Pancreas (tissue), 10 donors: ENCODE measurements at places on chromosomes 1 and 21.
A peak's percentile ranks its signal among the peaks of the same experiment; 100 is the strongest.

DNA sequence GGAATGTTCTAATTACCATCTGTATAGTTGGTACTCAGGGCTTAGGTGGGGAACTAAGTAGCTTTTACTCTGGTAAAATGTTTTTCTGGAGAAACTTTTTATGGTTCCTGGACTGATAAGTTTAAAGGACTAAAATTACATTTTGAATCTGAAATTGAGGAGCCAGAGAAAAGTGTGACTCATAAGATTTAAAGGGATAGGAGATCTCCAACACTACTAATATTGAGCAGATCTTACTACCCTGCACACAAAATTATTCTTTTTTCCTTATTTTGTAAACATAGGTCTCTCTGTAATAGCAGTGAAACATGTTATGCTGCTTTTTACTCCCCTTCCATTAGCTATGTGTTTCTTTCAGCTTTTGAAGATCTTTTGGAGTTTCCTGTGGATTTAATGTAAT is 32.5 kb downstream of the MTF2 start:
- H3K36me3 ChIP-seq: no peaks in the 10 kb centered on the region
- no peak overlapping the region for H3K4me3 ChIP-seq
- H3K27ac ChIP-seq: no peak overlapping the region
- no peaks in the 10 kb centered on the region for H3K4me1 ChIP-seq

DNA sequence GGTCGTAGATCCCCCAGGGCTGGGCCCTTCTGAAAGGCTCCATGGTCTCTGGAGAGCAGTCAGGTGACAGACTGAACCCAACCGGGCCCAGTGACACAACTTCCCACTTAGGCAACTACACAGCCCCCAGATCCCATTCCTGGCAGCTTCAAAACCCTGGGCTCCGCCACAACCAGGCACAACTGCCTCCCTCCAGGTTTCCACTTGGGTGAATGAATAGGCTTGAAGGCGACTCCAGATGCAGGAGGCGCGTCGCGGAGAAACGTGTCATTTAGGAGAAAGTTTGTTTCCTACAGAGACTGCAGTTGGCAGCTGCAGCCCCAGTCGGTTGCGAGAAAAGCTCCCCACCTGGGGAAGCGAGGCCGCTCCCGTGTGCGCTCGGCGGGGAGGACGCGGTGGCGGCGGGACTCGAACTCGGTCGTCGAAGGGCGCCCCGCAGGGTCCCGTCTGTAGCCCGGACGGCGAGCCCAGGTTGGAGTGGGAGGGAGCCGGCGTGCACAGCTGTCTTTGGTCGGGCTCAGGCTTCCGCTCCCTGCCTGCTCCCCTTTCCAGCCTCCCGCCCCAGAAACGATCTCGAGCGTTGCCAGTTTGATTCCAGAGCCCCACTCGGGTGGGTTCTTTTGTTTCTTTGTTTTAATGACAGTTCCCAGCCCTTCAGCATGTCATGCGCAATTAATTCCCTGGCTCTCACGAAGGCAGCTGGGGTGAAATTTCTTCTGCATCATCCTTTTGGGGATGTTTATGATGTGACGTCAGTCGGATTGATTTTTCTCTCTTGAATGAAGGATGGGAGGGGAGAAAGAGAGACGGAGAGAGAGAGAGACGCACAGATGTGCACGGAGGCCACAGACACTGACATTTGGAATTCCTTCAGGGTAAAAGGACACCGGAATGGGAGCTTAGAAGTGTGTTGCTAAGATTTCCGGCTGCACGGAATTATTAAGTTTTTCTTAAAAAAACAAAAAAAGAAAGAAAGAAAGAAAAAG is 862 bp upstream of the SGIP1 start:
- H3K4me1 ChIP-seq: peaks cover 7% of the 10 kb centered on the region
- DNase-seq: no peak
- H3K4me3 ChIP-seq: peak overlapping the region; percentile 2
- no peaks in the 10 kb centered on the region for H3K36me3 ChIP-seq
- H3K27ac ChIP-seq: no peak overlapping the region

- DNase-seq: no peak
- H3K27ac ChIP-seq: no peak overlapping the region
- H3K4me1 ChIP-seq: no peaks in the 10 kb centered on the region
- no peaks in the 10 kb centered on the region for H3K36me3 ChIP-seq
These were observed 76.8 kb upstream of the HNRNPU start for GRCh38 chr1:244941121-244941520.

DNA sequence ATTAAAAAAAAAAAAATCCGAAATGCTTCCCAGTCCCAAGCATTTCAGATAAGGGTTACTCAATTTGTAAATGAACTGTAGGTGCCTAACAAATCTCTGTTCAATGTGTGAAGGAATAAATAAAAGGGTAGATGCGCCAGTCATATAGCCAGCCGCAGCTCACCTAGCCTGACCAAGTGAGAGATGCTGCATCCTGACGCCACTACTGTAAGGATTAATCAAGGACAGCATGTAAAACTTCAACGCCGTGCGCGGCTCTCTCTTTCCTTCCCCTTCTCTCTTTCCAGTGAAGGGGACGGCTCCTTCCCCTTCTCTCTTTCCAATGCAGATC is 441 bp downstream of the PPT1 start:
- peak overlapping the region; percentile 70 for H3K4me3 ChIP-seq
- peaks cover 3% of the 10 kb centered on the region for H3K4me1 ChIP-seq
- H3K36me3 ChIP-seq: no peaks in the 10 kb centered on the region
- no peaks in the 10 kb centered on the region for H3K27me3 ChIP-seq
- no peak for DNase-seq

DNA sequence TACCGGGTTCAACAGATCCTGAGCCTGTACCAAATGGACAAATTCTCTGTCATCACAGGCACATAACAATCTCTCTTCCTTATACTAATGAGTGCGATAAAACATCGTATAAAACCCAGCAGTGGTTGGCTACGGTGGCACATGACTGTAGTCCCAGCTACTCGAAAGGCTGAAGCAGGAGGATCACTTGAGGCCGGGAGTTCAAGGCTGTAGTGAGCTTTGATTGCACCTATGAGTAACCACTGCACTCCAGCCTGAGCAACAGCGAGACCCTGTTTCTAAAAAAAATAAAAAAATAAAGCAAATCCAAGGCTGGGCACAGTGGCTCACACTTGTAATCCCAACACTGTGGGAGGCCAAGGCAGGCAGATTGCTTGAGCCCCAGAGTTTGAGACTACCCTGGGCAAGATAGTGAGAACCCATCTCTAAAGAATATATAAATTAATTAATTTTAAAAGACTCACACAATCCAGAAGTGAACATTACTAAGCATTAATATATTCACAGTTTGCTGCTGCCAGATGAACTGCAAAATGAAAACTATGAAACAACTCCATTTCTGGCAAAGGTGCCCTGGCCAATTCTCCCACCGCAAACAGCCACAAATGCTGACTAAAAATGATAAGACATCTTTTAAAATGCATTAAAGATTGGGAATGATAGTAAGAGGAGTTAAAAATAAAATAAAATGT is 13.1 kb downstream of the ZBTB17 start:
- no peaks in the 10 kb centered on the region for H3K36me3 ChIP-seq
- no peak overlapping the region for H3K27ac ChIP-seq
- no peak for DNase-seq
- H3K4me3 ChIP-seq: no peak overlapping the region

- no peak overlapping the region for H3K4me3 ChIP-seq
- no peak overlapping the region for H3K27ac ChIP-seq
- H3K36me3 ChIP-seq: no peaks in the 10 kb centered on the region
- no peak for DNase-seq
- no peaks in the 10 kb centered on the region for H3K27me3 ChIP-seq
- H3K4me1 ChIP-seq: no peaks in the 10 kb centered on the region
These were observed 418.0 kb upstream of the PKN2 start for GRCh38 chr1:88266051-88266450.

DNA sequence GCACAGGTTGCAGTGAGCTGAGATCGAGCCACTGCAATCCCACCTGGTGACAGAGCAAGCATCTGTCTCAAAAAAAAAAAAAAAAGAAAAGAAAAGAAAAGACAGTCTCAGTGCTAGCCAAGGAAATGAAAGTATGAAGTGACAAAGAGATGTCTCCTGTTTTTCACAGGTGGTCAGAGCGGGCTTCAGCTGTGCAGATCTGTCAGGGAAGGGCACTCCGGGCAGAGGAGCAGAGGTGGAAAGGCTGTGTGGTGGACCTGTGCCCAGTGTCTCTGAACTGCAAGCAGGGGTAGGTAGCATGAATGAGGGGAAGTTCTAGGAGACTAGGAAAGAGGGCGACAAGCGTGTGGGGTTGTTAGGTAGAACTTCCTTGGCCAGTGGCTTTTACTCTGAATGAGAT is 67.5 kb downstream of the CD247 start:
- no peak overlapping the region for H3K4me3 ChIP-seq
- no peak for DNase-seq
- H3K27me3 ChIP-seq: no peaks in the 10 kb centered on the region

- H3K27ac ChIP-seq: no peak overlapping the region
- no peaks in the 10 kb centered on the region for H3K4me1 ChIP-seq
- H3K4me3 ChIP-seq: no peak overlapping the region
- DNase-seq: no peak
- no peaks in the 10 kb centered on the region for H3K27me3 ChIP-seq
These were observed 75.3 kb upstream of the LYST start for GRCh38 chr1:235941876-235942624.

- DNase-seq: peak; percentile 80
- no peaks in the 10 kb centered on the region for H3K27me3 ChIP-seq
- H3K36me3 ChIP-seq: no peaks in the 10 kb centered on the region
- H3K27ac ChIP-seq: peak overlapping the region; percentile 89
- peaks cover 28% of the 10 kb centered on the region for H3K4me1 ChIP-seq
- H3K4me3 ChIP-seq: peak overlapping the region; percentile 83
These were observed 1.1 kb downstream of the PLXNA2 start for GRCh38 chr1:208242941-208243526.
